ENCODE measurements at places on chromosomes 6 and 20.

GRCh38 chr6:27814665-27815424 lies 97.4 kb downstream of the OR2B2 start:
- DNase-seq, result peak; percentile 96

GRCh38 chr6:71478834-71479541 lies 190.4 kb downstream of the OGFRL1 start:
- DNase-seq, result peak; percentile 96

- no peak for DNase-seq
Observed at GRCh38 chr6:116562614-116563013, 8.7 kb upstream of the RWDD1 start.

DNA sequence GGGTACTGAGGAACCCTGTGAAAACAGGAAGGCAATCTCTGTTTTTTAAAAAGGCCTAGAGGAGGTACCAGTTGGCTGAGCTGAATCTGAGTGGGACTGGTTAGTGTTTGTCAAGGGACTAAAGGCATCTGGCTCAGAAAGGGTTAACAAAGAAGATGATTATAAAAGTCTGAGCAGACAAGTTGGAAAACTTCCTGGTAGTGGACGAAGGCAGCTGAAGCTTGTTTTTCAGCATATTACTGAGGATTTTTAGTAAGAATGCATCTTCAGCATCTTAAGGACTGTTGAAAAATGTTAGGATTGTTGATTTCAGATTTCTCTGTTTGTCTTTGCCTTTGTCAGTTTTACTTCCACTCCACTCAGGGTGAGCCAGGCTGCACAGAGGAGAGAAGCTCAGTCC lies 5.1 kb downstream of the GPX5 start:
- no peak for DNase-seq

DNA sequence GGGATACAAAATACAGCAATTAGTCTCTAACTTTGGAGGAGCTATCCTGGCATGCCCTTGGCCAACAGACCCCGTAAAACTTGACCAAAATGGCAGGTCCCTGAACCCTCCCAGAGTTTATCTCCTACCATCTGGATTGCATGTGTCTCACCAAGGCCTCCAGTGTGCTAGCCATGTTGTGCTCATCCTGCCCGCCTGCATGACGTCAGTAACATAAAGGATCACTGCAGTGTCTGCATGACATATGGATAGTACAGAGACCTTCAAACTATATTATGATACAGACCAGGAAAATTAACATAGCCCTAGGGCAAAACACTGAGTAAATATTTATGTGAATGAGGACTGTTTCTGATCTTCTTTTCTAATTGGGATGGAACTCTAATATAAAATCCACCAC lies 25.3 kb downstream of the CPXM1 start:
- no peak for DNase-seq

- DNase-seq, result peak; percentile 61
Observed at GRCh38 chr6:141463237-141463977, 669.3 kb upstream of the GJE1 start.

GRCh38 chr6:118675225-118675624 lies 23.8 kb upstream of the CEP85L start:
- no peak for DNase-seq

- peak; percentile 27 for DNase-seq
Observed at GRCh38 chr6:139161169-139161568, 26.3 kb downstream of the HECA start.

GRCh38 chr6:14165091-14165490 lies 47.5 kb downstream of the CD83 start:
- DNase-seq, result peak; percentile 61

DNA sequence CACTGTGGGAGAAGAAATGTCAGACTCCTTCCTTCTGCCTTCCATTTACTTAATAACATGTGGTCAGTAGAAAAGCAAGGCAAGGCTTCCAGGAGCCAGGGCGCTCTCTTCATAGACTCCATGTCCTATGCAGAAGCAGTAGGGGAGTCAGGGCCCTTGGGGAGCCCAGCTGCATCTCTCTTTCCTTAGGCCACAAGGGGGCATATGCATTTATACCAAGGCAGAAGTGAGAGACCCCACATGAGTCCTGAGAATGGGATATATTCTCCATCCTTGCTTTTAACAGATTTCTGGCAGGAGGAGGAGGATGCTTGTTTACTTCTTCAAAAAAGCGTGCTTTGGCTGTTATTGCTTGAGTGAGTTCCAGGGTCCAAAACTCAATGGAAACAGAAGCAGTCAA lies 198.5 kb downstream of the HIVEP2 start:
- DNase-seq, result no peak

DNA sequence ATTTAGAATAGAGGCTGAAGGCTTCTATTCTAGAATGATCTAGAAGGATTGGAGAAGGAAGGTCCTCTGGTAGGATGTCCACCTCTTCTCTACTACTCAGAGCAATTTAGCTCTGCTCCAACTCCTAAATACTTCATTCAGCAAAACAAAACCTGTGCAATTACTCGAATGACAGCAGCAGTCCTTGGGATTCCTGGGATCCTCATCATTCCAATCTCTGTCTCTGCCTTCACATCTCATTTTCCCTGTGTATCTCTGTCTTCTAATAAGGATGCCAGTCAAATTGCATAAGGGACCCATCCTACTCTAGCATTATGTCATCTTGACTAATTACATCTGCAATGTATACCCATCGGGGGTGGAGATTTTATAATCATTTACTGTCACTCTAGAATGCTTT lies 5.5 kb upstream of the AIG1 start:
- no peak for DNase-seq

DNA sequence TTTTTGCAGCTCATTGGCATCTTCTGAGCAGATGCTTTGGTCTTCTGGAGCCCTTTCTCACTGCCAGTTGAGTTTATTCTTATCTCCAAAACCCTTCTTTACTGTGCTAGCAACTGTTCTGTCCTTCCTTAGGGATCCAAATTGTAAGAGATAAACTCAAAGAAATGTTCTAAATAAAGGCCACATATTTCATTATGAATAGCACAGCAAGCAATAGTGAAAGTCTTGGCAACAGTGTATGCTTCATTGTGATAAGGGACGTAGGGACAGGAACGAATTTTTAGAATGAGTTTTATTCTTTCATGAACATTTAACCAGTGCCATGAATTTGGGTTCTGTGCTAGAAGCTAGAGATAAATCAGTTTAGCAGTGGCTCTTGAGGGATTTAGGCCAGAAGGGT lies 61.1 kb downstream of the LRRC1 start:
- DNase-seq, result no peak

- peak; percentile 44 for DNase-seq
Observed at GRCh38 chr6:155162682-155163081, 101.1 kb upstream of the CLDN20 start.

- peak; percentile 88 for DNase-seq
Observed at GRCh38 chr6:139409026-139409425, 34.6 kb upstream of the CITED2 start.

- no peak for DNase-seq
Observed at GRCh38 chr20:2023151-2023550, 29.3 kb upstream of the PDYN start.

- DNase-seq, result peak; percentile 31
Observed at GRCh38 chr6:42158011-42158410, 15.2 kb upstream of the GUCA1A start.

DNA sequence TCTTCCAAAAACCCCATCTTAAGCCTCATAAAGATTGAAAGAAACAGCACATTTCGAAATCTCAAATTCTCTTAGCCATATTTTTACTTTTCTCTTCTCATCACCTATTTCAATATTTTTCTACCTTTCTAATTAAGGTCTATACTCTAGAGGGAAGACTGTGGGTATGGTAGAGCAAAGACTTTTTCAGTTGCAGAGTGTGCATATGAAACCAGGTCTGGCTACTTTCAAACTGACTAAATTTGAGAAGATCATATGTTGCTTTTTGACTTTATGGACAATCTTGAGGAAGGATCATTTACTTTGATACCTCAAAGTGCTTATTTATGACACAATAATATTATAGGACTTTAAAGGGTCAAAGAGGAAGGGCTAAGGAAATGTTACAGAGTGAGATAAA lies 20.7 kb downstream of the FILIP1 start:
- DNase-seq, result no peak

DNA sequence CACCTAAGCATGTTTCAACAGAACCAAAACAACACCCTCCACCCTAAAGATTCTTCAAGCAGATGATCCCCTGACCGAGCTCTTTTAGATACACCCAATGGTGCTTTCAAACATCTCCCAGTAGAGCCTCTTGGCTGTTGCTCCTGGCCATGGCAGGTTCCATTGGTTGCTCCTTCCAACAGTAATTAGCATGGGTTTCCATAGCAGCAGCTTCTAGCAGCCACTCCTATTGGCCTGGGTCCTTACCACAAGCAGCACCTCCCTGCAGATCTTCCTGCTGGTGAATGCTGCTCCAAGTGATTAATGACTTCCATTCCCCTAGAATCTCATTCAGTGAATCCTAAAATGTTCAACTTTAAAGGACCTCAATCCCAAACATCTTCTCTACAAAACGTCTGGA lies 13.9 kb downstream of the CCN2 start:
- DNase-seq, result no peak

- peak; percentile 29 for DNase-seq
Observed at GRCh38 chr6:120774275-120774674, 560.0 kb downstream of the TBC1D32 start.

- DNase-seq, result peak; percentile 38
Observed at GRCh38 chr6:141521440-141521839, 611.3 kb upstream of the GJE1 start.

All from iris pigment epithelial cell (primary cell).